SK-MEL-5 (cell line): ENCODE measurements at places on chromosomes 3 and 15.

GRCh38 chr3:50173685-50174516 is 17.5 kb upstream of the GNAT1 start:
- DNase-seq = no peak

DNA sequence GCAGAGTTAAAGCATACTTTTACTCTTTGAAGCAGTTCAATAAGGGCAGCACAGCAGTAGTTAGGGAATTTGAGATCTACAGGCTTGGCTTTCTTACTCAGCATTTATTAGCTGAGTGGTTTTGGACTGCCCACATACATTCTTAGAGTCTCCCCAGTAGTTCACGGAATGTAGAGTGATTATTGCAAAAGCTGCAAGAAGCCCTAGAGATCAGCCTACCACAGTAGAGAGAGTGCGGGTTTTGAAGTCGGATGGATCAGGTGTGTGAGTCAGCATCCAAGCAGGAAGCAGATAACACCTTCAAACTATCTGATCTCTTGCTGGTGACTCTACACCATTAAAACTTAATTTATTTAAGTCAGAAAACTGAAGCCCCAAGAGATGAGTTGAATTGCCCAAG is 171.9 kb downstream of the SYNPR start:
- DNase-seq = no peak

- no peak for DNase-seq
These were observed 38.8 kb downstream of the PIGB start for GRCh38 chr15:55357774-55358173.

DNA sequence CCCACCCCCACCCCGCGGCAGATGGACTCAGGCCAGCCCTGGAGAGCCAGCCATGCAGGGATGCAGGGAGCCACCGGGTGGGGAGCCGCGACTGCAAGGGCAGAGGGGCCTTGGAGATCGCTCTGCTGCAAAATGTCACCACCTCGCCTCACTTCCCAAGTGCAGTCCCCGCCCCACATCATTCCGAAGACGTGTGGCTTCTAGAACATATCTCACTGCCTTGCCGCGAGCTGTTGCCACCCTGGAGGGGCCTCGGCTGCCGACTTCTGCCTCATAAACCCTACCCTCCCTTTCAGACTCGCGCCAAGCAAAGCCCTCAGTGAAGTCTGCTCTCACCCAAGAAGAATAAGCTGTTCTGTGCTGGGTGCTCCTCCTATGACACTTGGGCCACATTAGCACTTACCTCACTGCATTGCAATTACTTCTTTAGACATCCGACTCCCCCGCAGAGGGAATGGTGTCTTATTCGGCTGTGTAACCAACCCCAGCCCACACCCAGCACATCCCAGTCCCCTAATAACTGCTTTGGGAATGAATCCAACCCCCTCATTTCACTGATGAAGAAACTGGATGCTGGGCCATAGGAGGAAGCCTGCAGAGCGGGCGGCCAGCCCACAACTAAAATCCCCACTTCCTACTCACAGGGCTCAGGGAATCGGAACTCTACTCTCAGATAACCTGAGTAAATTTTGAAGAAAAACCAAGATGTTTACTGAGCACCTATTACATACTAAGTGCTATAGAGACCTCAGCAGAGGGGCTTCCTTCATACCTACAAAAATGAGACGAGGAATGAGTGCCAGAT is 8.6 kb downstream of the TLE3 start:
- no peak for DNase-seq

- no peak for DNase-seq
These were observed 73.7 kb downstream of the PIK3CB start for GRCh38 chr3:138761002-138761401.

DNA sequence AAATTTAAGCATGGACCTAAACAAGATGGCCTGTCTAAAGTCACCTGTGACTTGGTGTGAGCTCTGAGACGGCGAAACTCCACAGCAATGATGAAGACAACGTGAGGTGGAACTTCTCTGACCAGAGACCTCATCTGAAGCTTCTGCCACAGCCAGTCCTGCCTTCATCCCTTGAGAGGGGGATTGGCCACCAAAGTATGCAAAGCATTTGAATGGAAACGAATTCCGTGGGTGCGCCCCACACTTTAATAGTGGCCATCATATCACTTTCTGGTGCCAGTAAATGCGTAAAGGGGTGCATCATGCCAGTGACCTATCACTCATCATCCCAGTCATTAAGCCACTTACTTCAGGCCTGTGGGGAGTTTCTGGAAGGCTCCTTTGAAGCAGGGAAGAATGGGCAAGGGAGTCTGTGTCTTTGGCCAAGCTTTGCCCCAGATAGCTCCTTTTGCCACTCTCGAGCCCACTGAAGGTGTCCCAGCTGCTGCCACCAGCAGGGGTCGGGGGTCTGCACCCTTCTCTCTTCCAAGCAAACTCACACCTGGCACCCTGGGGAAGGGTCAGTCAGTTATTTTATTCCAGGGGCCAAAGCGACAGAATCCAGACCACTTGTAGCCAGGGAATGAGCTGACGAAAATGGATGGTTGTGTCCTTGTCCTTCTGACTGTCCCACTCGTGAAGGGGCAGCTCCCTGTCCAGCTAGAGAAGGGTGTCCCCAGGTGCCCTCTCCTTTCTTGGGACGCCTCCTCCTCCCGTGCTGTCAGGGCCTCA is 17.7 kb downstream of the MUC20 start:
- no peak for DNase-seq

DNA sequence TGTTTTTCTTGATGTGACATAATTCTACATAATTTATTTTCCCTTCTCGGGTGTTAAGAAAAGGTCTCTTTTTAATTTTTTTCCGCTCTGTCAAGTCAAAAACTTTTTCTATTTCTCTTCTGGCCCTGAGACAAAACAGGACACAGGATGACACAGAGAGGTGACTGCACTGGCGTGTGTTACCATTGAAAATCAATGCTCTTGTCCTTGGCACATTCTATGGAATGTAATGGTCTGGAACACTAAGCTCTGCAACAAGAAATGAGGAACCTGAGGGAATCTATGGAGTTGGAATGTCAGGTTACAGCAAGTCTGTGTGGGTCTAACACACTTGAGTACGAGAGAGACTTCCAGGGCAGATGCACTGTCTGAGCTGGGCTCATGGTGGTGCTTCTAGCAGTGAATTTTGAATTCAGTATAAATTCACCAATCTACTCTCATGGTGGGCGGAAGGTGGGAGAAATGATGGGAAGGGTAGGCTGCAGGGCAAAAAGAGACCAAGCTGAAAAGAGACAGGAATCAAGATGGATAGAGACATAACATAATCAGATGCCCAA is 508.3 kb downstream of the TUSC7 start:
- DNase-seq = no peak

- no peak for DNase-seq
These were observed 438.4 kb downstream of the OCA2 start for GRCh38 chr15:27660676-27661075.

- no peak for DNase-seq
These were observed 429 bp upstream of the LOXL1 start for GRCh38 chr15:73925848-73926218.

GRCh38 chr3:147937341-147937740 is 528.2 kb downstream of the ZIC1 start:
- DNase-seq = peak; percentile 40

DNA sequence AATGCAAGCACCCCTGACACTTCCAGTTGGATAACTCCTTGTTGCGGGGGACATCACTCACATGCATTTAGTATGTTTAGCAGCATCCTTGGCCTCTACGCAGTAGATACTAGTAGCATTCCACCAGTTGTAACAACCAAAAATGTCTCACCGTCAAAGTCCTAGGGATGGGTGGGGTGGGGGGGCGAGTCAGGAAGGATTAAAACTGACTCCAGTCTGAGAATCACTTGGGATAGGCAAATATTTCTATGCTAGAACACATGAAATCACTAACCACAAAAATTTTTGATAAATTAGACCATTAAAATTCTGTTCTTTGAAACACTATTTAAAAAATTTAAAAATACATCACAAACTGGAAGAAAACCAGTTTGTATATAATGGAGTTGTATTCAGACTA is 18.0 kb downstream of the ICE2 start:
- no peak for DNase-seq
